Subcutaneous adipose tissue (tissue), 4 donors: ENCODE measurements at places on chromosomes 16 and 17. TPM values are rescaled to one million over a fixed set of nuclear protein-coding genes. Genes with fewer than 3 reads are reported as not detected.

Gene EDC4
- total RNA-seq, result 21.0 TPM

Gene KRT25
- not detected for total RNA-seq

Gene HBA2
- total RNA-seq, result 73.8 TPM

Gene TMC8
- 7.6 TPM for total RNA-seq

Gene CACNA1G
- not detected for total RNA-seq

Gene RGS11
- total RNA-seq, result 6.2 TPM

Gene CDK3
- 10.2 TPM for total RNA-seq

Gene CALB2
- 58.5 TPM for total RNA-seq

Gene CTDNEP1
- total RNA-seq, result 80.8 TPM

Gene EMC8
- 22.8 TPM for total RNA-seq

Gene ACSM2B
- total RNA-seq, result not detected

Gene RAC3
- total RNA-seq, result 5.2 TPM

Gene CMTM1
- 0.66 TPM for total RNA-seq

Gene EMP2
- total RNA-seq, result 41.2 TPM

Gene APRT
- total RNA-seq, result 90.1 TPM

Gene TAT
- not detected for total RNA-seq

Gene RASL10B
- 28.2 TPM for total RNA-seq

Gene CCDC40
- total RNA-seq, result 5.5 TPM

Gene MARCHF10
- not detected for total RNA-seq

Gene PDE6G
- not detected for total RNA-seq

Gene PRSS21
- total RNA-seq, result not detected

Gene TBX21
- 4.6 TPM for total RNA-seq

Gene NHERF2
- 140 TPM for total RNA-seq

Gene PRDM7
- total RNA-seq, result not detected

Gene TTLL6
- 0.66 TPM for total RNA-seq

Gene SEPTIN1
- 1.3 TPM for total RNA-seq

Gene CCL1
- not detected for total RNA-seq

Gene KRT28
- not detected for total RNA-seq

Gene GSG1L2
- total RNA-seq, result not detected

Gene IRX5
- 6.8 TPM for total RNA-seq

Gene CES3
- 3.1 TPM for total RNA-seq

Gene RAD51C
- total RNA-seq, result 18.8 TPM

Gene KRTAP9-8
- not detected for total RNA-seq

Gene ULK2
- 30.5 TPM for total RNA-seq

Gene GCGR
- not detected for total RNA-seq

Gene NT5C
- 57.3 TPM for total RNA-seq

Gene GPR142
- total RNA-seq, result not detected

Gene CIITA
- 15.2 TPM for total RNA-seq

Gene TUBG1
- 29.3 TPM for total RNA-seq

Gene HID1
- 16.6 TPM for total RNA-seq

Gene CAVIN1
- 307 TPM for total RNA-seq

Gene PNMT
- 5.8 TPM for total RNA-seq

Gene GRAPL
- total RNA-seq, result 7.2 TPM

Gene FA2H
- not detected for total RNA-seq

Gene SPHK1
- total RNA-seq, result 7.5 TPM

Gene ADAMTS18
- 20.9 TPM for total RNA-seq

Gene GAST
- not detected for total RNA-seq

Gene SLFN5
- 39.0 TPM for total RNA-seq

Gene MYL4
- total RNA-seq, result not detected

Gene SBK1
- 0.22 TPM for total RNA-seq

Gene P2RX5
- not detected for total RNA-seq
